Stimulated activated CD8-positive, alpha-beta memory T cell treated with anti-CD3 and anti-CD28 coated beads, Interleukin-7, amount 100 ng/mL, for 4 hours (primary cell): ENCODE measurements at places on chromosomes 6 and 20.

DNA sequence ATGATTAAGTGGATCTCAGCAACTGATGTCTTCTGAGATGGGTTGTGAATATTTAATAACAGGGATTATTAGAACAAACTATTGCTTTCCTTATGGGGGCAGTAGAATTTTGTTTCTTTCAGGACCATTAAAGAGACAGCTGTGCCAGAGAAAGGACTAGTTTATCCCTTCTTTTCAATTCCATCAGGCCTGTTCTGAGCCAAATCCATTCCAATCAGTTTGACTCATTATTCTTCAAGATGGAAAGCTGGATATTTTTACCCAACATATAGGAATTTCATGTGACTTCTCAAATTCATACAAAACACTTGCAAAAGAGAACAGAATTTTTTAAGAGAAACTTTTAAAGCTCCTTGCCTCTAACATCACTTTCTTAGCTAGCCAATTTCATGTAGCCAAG lies 722.0 kb upstream of the FLRT3 start:
- no peak for DNase-seq

- DNase-seq: no peak
These were observed 9.1 kb downstream of the PPARD start for GRCh38 chr6:35351422-35351821.

GRCh38 chr6:26414281-26414680 lies 12.2 kb downstream of the BTN3A1 start:
- DNase-seq: no peak

GRCh38 chr6:167429353-167429752 lies 104.5 kb downstream of the TTLL2 start:
- no peak for DNase-seq

GRCh38 chr6:99780556-99780885 lies 173.9 kb downstream of the PRDM13 start:
- DNase-seq: no peak
